ENCODE measurements at places on chromosomes 16 and 17. TPM values are rescaled to one million over a fixed set of nuclear protein-coding genes. Genes with fewer than 3 reads are reported as not detected.

KRT20 gene
- not detected for total RNA-seq

GRCh38 chr17:14953405-14953804 is 311.7 kb downstream of the PMP22 start:
- no peak for DNase-seq

DNA sequence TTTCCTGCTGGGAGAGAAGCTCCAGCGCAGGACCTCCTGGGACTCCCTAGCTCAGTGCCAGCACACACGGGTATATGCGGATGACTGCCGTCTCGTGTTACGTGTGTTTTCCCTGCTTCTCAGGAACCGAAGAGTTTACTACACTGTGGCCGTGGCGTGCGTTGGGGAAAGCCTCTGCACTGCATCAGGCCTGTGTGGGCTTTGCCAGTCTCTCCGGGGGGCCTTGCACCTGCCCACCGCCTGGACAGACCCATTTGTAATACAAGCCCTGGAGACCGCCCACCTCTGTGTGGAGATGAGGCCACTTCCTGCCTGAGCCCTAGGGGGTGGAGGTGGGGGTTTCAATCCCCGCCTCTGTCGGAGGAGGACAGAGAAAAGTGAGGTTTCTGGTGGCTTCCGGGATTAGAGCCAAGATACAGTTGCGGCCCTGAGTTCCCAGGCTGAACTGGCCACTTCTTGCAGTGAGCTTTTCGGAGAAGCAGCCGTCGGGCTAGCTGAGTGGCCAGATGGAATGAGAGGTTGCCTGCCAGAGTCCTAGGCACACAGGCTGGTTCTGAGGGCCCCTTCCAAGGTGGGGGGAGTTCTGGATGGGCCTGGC is 43.4 kb upstream of the GSE1 start:
- no peak for DNase-seq

ELOB gene
- total RNA-seq, result 249 TPM

GRCh38 chr17:45394913-45395568 is 37.6 kb downstream of the ARHGAP27 start:
- DNase-seq, result peak; percentile 85

DNA sequence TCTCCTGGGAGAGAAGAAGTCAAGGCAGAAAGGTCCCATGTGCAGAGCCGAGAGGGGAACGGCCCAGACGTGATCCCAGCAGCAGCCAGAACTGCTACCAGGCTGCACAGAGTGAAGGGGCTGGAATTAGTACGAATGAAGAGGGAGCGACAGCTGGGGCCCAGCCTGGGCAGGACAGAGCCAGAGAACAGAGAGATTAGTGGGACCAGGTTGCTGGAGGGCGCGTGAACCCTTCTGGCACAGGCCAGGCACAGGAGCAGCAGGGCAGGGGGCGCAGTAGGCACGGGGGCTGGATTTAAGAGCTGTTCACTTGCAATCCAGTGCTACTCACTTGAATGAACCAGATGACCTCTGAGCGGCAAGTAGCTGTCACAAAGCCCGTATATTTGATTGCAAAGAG is 66.9 kb downstream of the PLXDC1 start:
- DNase-seq, result no peak

GPR139 gene
- total RNA-seq, result not detected

GRCh38 chr16:80693553-80693952 is 110.8 kb downstream of the CDYL2 start:
- no peak for DNase-seq

TSPOAP1 gene
- total RNA-seq, result 27.9 TPM

CRISPLD2 gene
- total RNA-seq, result 0.71 TPM

GRCh38 chr16:58487566-58488351 is 12.2 kb upstream of the NDRG4 start:
- peak; percentile 94 for DNase-seq

SLC9A5 gene
- total RNA-seq, result 4.4 TPM

GRCh38 chr17:17698869-17699351 is 17.7 kb downstream of the RAI1 start:
- no peak for DNase-seq

GRCh38 chr17:5514976-5515375 is 28.6 kb downstream of the MIS12 start:
- no peak for DNase-seq

GRCh38 chr16:67713647-67714273 is 5.4 kb downstream of the GFOD2 start:
- no peak for DNase-seq

- no peak for DNase-seq
These were observed 11.6 kb downstream of the CDK5R1 start for GRCh38 chr17:32498391-32498790.

GRCh38 chr17:76500074-76500746 is 1.0 kb downstream of the RHBDF2 start:
- DNase-seq, result no peak

DNA sequence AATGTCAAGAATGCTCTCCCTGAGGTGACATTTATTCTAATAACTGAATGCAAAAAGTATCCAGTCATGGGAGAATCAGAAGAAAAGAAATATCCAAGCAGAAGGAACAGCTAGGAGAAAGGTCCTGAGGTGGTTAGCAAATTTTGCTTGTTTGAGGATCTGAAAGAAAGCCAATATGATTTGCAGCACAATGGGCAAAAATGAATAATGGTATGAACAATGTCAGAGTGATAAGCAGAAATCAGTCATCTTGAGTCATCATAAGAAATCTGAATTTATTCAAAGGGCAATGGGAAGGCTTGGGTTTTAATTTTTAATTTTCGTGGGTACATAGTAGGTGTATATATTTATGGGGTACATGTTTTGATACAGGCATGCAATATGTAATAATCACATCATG is 68.5 kb downstream of the BRIP1 start:
- no peak for DNase-seq

DNA sequence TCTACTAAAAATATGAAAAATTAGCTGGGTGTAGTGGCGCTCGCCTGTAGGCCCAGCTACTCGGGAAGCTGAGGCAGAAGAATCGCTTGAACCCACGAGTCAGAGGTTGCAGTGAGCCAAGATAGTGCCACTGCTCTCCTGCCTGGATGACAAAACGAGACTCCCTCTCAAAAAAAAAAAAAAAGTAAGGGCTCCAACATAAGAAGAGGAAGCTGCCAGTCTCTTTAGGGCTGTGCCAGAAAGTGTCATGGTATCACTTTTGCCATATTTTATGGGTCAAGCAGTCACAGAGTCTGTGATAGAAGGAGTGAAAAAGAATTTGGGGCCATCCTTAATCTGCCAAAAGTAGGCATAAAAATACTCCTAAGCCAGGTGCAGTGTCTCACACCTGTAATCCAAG is 1.4 kb upstream of the PIPOX start:
- DNase-seq, result no peak

TLCD3B gene
- 15.3 TPM for total RNA-seq

ENPP7 gene
- not detected for total RNA-seq

DNA sequence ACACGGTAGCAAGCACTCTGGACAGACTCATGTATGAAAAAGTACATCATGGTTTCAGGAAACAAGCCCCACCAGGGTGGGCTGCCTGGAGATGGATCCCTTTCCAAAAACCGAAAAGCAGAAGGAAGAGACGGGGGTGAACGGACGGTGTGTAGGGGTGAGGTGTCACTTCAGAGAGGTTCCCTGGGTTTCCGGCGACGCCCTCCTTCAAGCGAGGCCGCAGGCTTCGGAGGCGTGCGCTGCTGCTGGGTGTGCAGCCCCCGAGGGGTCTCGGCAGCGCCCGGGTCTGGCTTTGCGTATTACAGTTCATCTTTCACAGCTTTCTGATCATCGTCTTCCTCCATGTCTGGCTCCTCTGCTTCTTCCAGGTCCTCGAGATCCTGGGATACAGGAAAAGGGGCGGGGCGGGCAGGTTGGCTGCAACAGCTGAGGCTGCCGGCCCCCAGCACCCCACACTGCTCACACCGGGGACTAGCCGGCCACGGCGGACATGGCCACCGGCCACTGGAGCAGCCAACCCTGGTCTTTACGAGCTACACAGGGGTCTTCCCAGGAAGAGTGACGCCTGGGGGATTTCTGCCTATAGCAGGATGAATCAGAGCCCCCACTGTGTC is 9.0 kb upstream of the PPP1R27 start:
- DNase-seq, result no peak

- DNase-seq, result no peak
These were observed 16.2 kb upstream of the ALOX15 start for GRCh38 chr17:4657678-4658077.

Data from neural crest cell (in vitro differentiated cells).